ENCODE measurements at places on chromosomes 7 and 10. TPM values are rescaled to one million over a fixed set of nuclear protein-coding genes. Genes with fewer than 3 reads are reported as not detected.

TRIM50 gene
- not detected for total RNA-seq

RNF148 gene
- 36.5 TPM for total RNA-seq

AASS gene
- total RNA-seq, result 8.0 TPM

C10orf53 gene
- total RNA-seq, result not detected

SPDYE2 gene
- not detected for total RNA-seq

AQP1 gene
- 0.39 TPM for total RNA-seq

CHN2 gene
- total RNA-seq, result 25.5 TPM

KLF14 gene
- not detected for total RNA-seq

EPHB6 gene
- 33.0 TPM for total RNA-seq

GRB10 gene
- total RNA-seq, result 17.3 TPM

LRRC4 gene
- total RNA-seq, result 0.11 TPM

DPP6 gene
- under 0.01 TPM for total RNA-seq

OR2A42 gene
- not detected for total RNA-seq

STEAP1 gene
- 1.2 TPM for total RNA-seq

PRPS1L1 gene
- total RNA-seq, result not detected

STEAP4 gene
- under 0.01 TPM for total RNA-seq

CYP3A7 gene
- total RNA-seq, result 0.22 TPM

ASZ1 gene
- not detected for total RNA-seq

FGL2 gene
- 0.11 TPM for total RNA-seq

KIAA1217 gene
- total RNA-seq, result 60.5 TPM

OR2A7 gene
- total RNA-seq, result 7.1 TPM

GNAT3 gene
- 0.22 TPM for total RNA-seq

TMEM236 gene
- total RNA-seq, result 0.39 TPM

LAMB1 gene
- 302 TPM for total RNA-seq

HABP2 gene
- not detected for total RNA-seq

SMKR1 gene
- not detected for total RNA-seq

FEZF1 gene
- total RNA-seq, result not detected

AKR1C4 gene
- total RNA-seq, result not detected

AP5Z1 gene
- total RNA-seq, result 31.2 TPM
